Foreskin melanocyte (primary cell): ENCODE measurements at places on chromosomes 5 and 9.

GRCh38 chr5:176723440-176723839, 76.2 kb downstream of the TSPAN17 start:
- DNase-seq: no peak

DNA sequence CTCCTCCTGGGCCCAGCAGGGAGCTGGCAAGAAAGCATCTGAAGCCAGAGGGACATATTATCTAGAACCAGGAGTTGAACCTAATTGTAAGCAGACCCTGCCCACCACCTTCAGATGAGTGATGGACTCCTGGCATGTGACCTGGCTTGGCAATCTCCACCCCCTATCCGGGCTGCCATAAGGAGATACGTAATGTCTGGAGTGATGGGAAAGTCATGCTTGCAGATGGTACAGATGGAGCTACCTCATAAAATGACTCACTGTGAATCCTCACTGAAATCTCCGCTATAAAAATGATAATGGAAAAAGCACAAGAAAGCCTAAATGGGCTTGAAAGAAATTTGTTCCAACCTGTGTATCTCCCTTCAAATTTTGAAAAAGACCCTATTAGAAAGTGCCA, 157.5 kb downstream of the DMRT2 start:
- no peak for DNase-seq

GRCh38 chr5:16450163-16450562, 15.4 kb downstream of the ZNF622 start:
- no peak for DNase-seq

GRCh38 chr5:158979749-158980521, 119.8 kb downstream of the EBF1 start:
- DNase-seq: peak; percentile 37

GRCh38 chr5:16489322-16489791, 23.8 kb upstream of the ZNF622 start:
- peak; percentile 45 for DNase-seq

GRCh38 chr5:14415698-14416074, 165.9 kb upstream of the OTULINL start:
- no peak for DNase-seq

- no peak for DNase-seq
These were observed 515 bp downstream of the LCP2 start for GRCh38 chr5:170296935-170297588.

DNA sequence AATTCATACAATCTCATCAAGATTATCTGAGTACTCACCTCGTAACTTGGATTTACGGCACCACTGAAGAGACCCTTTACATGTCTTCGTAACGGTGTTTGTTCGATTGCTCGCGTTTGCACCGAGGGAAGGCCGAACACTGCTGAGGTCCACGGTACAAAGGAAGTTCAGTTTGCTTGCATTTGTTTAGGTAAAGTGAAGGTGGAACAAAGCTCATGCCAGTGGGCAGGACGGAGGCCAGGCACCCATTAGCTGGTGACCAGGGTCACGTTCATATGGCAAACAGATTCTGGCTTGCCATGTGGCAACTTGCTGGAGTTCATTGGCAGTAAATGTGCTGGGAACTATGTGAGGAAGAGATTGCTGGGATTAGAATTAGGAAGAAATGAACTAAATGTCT, 164.8 kb downstream of the MACROH2A1 start:
- DNase-seq: no peak

DNA sequence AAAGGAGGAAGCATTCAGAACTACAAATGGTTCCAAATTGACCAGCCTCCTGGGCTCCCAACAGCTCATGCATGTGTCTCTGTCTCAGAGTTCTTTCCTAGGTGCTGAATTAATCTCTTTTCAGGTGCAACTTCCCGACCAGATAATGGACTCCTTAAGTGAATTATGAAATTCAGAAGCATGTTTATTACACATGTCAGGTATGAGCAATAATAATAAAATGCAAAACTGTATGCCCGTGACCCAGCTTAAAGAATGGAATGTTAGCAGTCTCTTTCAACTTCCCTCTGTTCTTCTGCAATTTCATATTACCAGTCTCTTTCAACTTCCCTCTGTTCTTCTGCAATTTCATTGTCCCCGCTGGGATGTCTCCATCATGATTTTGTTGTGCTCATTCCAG, 60.4 kb downstream of the FBXL7 start:
- no peak for DNase-seq
